Neural progenitor cell (in vitro differentiated cells): ENCODE measurements at places on chromosomes 3 and 15. TPM values are rescaled to one million over a fixed set of nuclear protein-coding genes. Genes with fewer than 3 reads are reported as not detected.

- no peaks in the 10 kb centered on the region for H3K4me1 ChIP-seq
- DNase-seq = no peak
- no peaks in the 10 kb centered on the region for H3K27me3 ChIP-seq
- no peak overlapping the region for H3K27ac ChIP-seq
- no peaks in the 10 kb centered on the region for H3K36me3 ChIP-seq
Observed at GRCh38 chr15:92044203-92044909, 190.8 kb downstream of the SLCO3A1 start.

- H3K36me3 ChIP-seq = no peaks in the 10 kb centered on the region
- no peaks in the 10 kb centered on the region for H3K27me3 ChIP-seq
- H3K4me3 ChIP-seq = no peak overlapping the region
- peak; percentile 46 for DNase-seq
- no peak overlapping the region for H3K27ac ChIP-seq
Observed at GRCh38 chr3:190041333-190042041, 79.2 kb downstream of the P3H2 start.

GRCh38 chr15:22908830-22909229 is 70.4 kb downstream of the NIPA2 start:
- no peaks in the 10 kb centered on the region for H3K27me3 ChIP-seq
- no peak overlapping the region for H3K27ac ChIP-seq
- no peak overlapping the region for H3K4me3 ChIP-seq
- no peak for DNase-seq

GRCh38 chr3:141619450-141619849 is 118.6 kb upstream of the RNF7 start:
- no peak overlapping the region for H3K27ac ChIP-seq
- no peaks in the 10 kb centered on the region for H3K27me3 ChIP-seq
- no peak overlapping the region for H3K4me3 ChIP-seq
- DNase-seq = no peak
- H3K4me1 ChIP-seq = no peaks in the 10 kb centered on the region
- no peaks in the 10 kb centered on the region for H3K36me3 ChIP-seq

The C3orf85 gene
- total RNA-seq = not detected in 2 replicates
